Placental epithelial cell (primary cell): ENCODE measurements at places on chromosomes 7 and 10. TPM values are rescaled to one million over a fixed set of nuclear protein-coding genes. Genes with fewer than 3 reads are reported as not detected.

ARID5B gene
- total RNA-seq = 18.2 and 18.5 TPM in 2 replicates

TCERG1L gene
- total RNA-seq = under 0.01 and 1.2 TPM in 2 replicates

TRUB1 gene
- total RNA-seq = 17.7 and 20.5 TPM in 2 replicates

SPOCK2 gene
- total RNA-seq = under 0.01 and 0.39 TPM in 2 replicates

TDRD1 gene
- total RNA-seq = 0.39 and 2.0 TPM in 2 replicates

HHEX gene
- not detected in 2 replicates for total RNA-seq
